Activated CD4-positive, alpha-beta memory T cell treated with anti-CD3 and anti-CD28 coated beads for 36 hours (primary cell): ENCODE measurements at places on chromosomes 2 and 18. TPM values are rescaled to one million over a fixed set of nuclear protein-coding genes. Genes with fewer than 3 reads are reported as not detected.

Gene WBP1
- 35.9 TPM for total RNA-seq

Gene VIT
- total RNA-seq, result not detected

DNA sequence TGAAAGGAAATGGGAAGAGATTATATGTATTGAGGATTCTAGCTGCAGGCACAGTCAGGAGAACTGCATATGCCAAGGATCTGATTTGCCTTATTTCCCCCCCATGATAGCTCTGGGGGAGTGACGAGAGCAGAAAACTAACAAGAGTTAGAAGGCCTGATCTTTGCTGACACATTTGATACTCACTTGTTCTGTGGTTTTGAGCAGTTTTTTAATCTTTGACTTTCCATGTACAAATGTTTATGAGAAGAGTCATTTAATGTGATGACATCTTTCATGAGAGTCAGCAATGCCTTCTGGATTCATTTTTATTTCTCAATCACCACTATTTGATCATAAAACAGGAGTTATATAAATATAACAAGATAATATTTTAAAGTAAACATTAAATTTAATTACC, 12.7 kb upstream of the SERPINB7 start:
- no peak overlapping the region for H3K27ac ChIP-seq
- no peak for DNase-seq
- H3K4me3 ChIP-seq, result no peak overlapping the region
- H3K27me3 ChIP-seq, result no peaks in the 10 kb centered on the region

GRCh38 chr2:111048856-111049768, 71.6 kb upstream of the BCL2L11 start:
- H3K4me1 ChIP-seq, result peaks cover 30% of the 10 kb centered on the region
- no peak for DNase-seq
- peaks cover 63% of the 10 kb centered on the region for H3K27me3 ChIP-seq

GRCh38 chr18:62525608-62526007, 2.8 kb downstream of the ZCCHC2 start:
- H3K4me3 ChIP-seq, result peak overlapping the region; percentile 94
- H3K4me1 ChIP-seq, result peaks cover 33% of the 10 kb centered on the region
- H3K27me3 ChIP-seq, result no peaks in the 10 kb centered on the region

Gene L3MBTL4
- total RNA-seq, result 0.31 TPM

DNA sequence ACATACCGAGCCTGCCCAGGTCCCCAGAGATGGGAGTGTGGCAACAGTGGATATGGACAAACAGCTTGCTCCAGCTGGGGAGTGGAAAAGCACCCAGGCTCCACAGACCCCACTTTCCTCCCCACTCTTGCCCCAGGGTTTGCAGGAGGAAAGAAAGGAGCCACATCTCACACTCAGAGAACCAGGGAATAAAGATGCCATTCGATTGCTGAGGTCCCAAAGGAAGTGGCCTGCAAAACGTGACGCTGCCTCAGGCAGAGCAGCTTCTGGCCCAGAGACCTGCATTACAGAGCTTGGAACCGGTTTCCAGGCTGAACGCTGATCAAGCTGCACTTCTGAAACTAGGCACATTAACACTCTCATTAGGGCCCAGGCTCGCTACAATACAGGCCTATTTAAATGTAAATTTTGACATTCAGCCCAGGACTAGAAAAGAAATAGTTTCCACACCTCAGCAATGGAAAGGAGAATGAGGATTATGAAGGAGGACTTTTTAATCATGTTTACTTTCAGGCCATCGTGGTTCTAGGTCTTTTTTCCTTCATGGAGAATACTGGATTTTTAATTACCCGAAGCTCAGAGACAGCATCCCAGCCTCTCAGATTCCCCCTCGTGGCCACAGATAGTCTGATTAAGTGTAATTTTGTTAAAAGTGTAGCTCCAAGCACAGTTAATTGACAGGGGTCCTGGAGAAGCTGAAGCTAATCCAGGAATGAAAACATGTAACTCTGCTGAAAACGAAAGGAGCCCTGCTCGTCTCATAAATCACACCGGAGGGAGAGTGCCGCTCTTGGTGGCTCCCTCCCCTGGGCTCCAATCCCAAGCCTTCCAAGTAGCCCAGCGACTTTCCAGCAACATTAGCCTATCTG, 221.3 kb upstream of the RAB6C start:
- DNase-seq, result no peak
- H3K4me3 ChIP-seq, result no peak overlapping the region
- no peaks in the 10 kb centered on the region for H3K27me3 ChIP-seq
- no peak overlapping the region for H3K27ac ChIP-seq

DNA sequence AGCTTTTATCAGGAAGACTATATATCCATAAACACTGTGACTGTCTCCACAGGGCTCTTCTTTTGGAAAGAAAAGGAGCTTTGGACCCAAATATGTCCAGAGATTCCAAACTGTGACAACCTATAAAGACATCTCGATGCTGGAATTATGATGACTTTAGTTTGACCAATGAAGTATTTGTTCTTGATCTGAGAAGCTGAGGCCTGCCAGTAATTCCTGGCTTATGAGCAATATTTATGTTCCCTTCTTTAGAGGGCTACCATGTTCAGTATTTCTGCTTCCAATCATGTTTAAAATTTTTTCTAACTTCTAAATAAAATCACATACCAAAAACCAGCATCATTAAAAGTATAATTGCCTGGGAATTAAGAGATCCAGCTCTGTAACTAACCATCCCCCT, 41.1 kb downstream of the FEZ2 start:
- DNase-seq, result no peak
- H3K4me1 ChIP-seq, result no peaks in the 10 kb centered on the region
- no peak overlapping the region for H3K4me3 ChIP-seq
- H3K27me3 ChIP-seq, result no peaks in the 10 kb centered on the region

Gene TACR1
- not detected for total RNA-seq

GRCh38 chr2:239026711-239027361, 179.0 kb downstream of the TWIST2 start:
- H3K36me3 ChIP-seq, result no peaks in the 10 kb centered on the region
- H3K4me3 ChIP-seq, result no peak overlapping the region
- H3K27me3 ChIP-seq, result peaks cover 5% of the 10 kb centered on the region
- DNase-seq, result no peak
- no peak overlapping the region for H3K27ac ChIP-seq

DNA sequence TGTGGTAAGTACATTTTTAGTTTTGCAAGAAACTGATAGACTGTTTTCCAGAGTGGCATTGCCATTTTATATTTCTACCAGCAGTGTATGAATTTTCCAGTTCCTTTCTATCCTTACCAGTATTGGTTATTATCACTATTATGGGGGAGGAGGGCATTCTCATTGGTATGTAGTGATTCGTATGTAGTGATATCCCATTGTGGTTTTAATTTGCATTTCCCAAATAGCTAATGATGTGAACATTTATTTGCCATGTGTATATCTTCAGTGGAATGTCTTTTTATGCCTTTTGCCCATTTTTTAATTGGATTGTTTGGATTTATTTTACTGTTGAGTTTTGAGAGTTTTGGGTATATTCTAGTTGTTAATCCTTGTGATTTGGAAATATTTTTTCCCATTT, 16.9 kb downstream of the EIF5B start:
- H3K4me1 ChIP-seq, result peaks cover 59% of the 10 kb centered on the region
- no peak for DNase-seq
- no peaks in the 10 kb centered on the region for H3K36me3 ChIP-seq
- no peak overlapping the region for H3K4me3 ChIP-seq
- no peak overlapping the region for H3K27ac ChIP-seq

DNA sequence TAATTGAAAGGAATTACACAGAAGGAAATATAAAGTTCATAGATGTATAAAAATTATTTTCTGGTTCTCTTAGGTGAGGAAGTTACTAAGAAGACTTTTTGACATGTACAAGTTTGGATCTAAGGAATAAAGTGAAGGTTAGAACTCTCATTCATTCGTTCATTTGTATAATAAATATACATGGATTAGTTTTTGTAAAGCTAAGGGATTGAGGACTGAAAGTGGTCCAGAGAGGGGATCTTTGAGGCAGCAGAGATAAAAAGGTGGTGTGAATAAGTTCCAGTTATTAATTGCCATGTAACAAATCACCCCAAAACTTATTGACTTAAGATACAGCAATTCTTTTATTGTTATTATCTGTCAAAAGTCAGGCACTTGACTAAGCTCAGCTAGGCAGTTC, 110.1 kb upstream of the CELF4 start:
- no peaks in the 10 kb centered on the region for H3K36me3 ChIP-seq
- no peaks in the 10 kb centered on the region for H3K27me3 ChIP-seq
- no peak overlapping the region for H3K4me3 ChIP-seq
- no peaks in the 10 kb centered on the region for H3K4me1 ChIP-seq
- DNase-seq, result no peak

GRCh38 chr2:205706769-205707381, 24.6 kb downstream of the NRP2 start:
- H3K36me3 ChIP-seq, result no peaks in the 10 kb centered on the region
- peak; percentile 76 for DNase-seq
- H3K4me1 ChIP-seq, result peaks cover 18% of the 10 kb centered on the region
- H3K27me3 ChIP-seq, result peaks cover 2% of the 10 kb centered on the region
- H3K27ac ChIP-seq, result peak overlapping the region; percentile 90

DNA sequence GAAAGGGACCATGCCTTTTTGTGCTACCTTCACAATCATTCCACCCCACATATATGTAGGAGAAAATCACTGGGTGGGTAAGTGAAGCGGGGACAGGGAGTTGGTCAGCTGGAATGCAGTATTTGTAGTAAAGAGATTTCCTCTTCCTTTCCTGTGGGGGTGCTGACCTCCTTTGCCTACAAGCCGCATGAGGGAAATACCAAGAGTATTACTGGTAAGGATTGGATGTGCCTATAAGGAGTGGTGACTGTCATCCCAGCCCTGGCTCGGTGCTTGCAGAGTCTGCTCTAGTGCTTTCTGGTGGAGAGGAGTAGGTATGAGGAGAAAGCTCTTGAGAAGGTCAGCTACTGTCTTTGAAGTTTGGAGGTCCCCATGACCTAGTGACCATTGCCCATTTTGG, 324.6 kb downstream of the HRH4 start:
- no peak overlapping the region for H3K27ac ChIP-seq
- no peaks in the 10 kb centered on the region for H3K36me3 ChIP-seq
- no peak for DNase-seq
- H3K27me3 ChIP-seq, result no peaks in the 10 kb centered on the region
- no peaks in the 10 kb centered on the region for H3K4me1 ChIP-seq

Gene RAD51AP2
- total RNA-seq, result not detected

DNA sequence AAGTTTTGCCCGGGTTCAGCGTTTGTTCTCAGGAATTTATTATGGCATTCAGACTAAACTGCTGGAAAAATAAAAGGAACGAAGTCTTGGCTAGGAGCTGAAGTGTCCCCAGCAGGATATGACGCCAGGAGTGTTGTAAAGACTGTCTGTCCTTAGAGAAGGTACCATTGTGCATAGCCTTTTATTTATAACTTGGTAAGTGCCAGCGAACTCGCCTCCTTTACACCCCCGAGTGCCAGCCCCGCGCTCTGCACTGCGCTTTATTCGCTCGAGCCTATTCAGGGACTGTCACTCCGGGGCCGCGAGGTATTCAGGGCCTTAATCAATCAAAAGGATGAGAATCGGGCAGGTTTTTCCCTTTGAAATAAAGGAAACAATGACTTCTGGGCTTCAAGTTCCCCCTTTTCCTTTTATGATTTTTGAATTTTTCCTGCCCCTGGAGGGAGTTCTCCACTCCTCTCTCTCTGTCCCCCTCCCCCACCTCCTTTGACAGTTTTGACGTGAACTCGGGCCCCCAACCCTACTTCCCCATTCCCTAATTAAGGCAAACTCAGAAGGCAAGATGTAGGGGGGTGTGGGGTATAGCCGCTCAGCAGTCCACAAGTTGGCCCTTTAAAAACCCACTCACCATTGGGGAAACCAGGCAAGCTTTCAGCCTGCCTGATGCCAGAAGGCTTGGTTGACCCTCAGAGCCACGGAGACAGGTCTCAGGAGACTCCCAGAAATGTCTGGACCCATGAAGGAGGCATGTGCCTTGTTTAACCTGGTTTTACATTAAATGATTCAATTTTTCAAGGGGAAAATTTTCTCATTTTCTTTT, 1.3 kb upstream of the PAX3 start:
- H3K4me1 ChIP-seq, result peaks cover 54% of the 10 kb centered on the region
- H3K4me3 ChIP-seq, result no peak overlapping the region
- H3K27ac ChIP-seq, result no peak overlapping the region
- DNase-seq, result no peak
- H3K36me3 ChIP-seq, result peaks cover 6% of the 10 kb centered on the region

GRCh38 chr2:112661656-112662305, 16.0 kb downstream of the SLC20A1 start:
- no peaks in the 10 kb centered on the region for H3K27me3 ChIP-seq
- H3K4me3 ChIP-seq, result no peak overlapping the region
- H3K4me1 ChIP-seq, result peaks cover 42% of the 10 kb centered on the region
- H3K27ac ChIP-seq, result no peak overlapping the region
- H3K36me3 ChIP-seq, result peaks cover 72% of the 10 kb centered on the region

Gene LYPD6
- not detected for total RNA-seq

DNA sequence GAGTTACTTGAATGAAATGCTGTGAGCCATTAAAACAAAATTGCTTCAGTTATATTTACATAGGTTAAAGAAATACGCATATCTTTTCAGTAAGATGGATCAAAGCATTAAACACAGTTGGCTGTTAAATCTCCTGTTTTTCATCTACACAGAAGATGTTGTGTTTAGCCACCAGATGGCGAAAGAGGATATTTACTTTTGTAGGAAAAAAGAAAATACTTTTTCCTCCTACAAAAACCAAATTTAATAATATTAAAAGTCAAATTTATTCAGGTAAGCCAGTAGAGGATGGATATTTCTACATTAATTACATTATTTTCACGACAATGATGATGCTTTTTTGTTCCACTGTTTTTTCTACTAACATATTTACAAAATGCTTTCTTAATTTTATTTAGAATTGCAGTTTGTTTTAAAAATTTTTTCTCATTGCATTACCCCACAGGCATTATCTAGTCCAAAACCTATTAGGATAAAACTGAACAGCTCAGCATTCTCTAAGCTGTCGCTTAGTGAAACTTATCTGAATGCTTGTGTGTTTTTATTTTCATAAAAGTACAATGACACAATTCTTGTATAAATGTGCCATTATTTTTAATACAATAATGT, 173.7 kb downstream of the ASXL3 start:
- no peaks in the 10 kb centered on the region for H3K27me3 ChIP-seq
- no peaks in the 10 kb centered on the region for H3K4me1 ChIP-seq
- no peak overlapping the region for H3K4me3 ChIP-seq
- DNase-seq, result no peak
- H3K36me3 ChIP-seq, result no peaks in the 10 kb centered on the region
- H3K27ac ChIP-seq, result no peak overlapping the region

Gene LINC00305
- total RNA-seq, result not detected

- no peak overlapping the region for H3K4me3 ChIP-seq
- H3K36me3 ChIP-seq, result peaks cover 8% of the 10 kb centered on the region
- H3K27me3 ChIP-seq, result no peaks in the 10 kb centered on the region
- H3K4me1 ChIP-seq, result peaks cover 9% of the 10 kb centered on the region
Observed at GRCh38 chr2:156522864-156523440, 86.8 kb downstream of the GPD2 start.

- H3K36me3 ChIP-seq, result peaks cover 2% of the 10 kb centered on the region
- H3K4me1 ChIP-seq, result peaks cover 18% of the 10 kb centered on the region
- no peak overlapping the region for H3K27ac ChIP-seq
- no peak overlapping the region for H3K4me3 ChIP-seq
- DNase-seq, result no peak
Observed at GRCh38 chr2:144521686-144522085, 1.8 kb upstream of the ZEB2 start.
